AG08395 (cell line): ENCODE measurements at places on chromosomes 16 and 17.

DNA sequence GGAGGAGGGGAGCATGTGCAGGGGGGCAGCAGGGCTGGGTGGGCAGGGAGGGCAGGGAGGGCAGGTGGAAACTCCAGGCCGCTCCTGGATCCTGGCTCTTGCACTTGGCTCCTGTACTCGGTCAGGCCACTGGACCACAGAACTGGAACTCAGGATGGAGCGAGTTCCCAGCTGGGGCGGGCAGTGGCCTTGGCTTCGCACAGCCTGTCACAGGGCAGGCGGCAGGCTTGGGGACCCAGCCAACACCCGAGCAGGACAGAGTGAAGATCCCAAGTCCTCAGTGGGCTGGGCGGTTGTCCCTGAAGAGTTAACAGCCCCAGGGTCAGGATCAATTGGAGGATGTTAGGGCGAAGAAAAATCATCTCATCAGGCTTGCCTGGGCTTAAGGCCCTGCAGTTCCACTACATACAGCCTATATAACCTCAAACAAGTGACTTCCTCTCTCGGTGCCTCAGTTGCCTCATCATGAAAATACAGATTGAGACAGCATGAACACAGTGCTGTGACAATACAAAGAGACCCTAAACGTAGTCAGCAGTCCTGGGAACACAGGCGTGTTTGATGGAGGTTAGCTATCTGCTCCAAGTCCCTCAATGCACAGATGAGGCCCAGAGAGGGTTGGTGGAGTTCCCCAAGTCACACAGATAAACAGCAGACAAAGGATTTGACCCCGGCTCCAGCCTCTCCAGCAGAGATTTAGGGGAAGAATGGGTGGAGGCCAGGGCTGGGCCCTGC lies 21.9 kb downstream of the ZNF423 start:
- DNase-seq = no peak

- DNase-seq = peak; percentile 99
Measured at GRCh38 chr17:81393684-81394376, 1.4 kb upstream of the BAHCC1 start.

GRCh38 chr17:65487990-65488389 lies 73.5 kb downstream of the AXIN2 start:
- no peak for DNase-seq

GRCh38 chr17:73947966-73948355 lies 255.5 kb upstream of the RPL38 start:
- DNase-seq = no peak

- no peak for DNase-seq
Measured at GRCh38 chr16:74051-74746, 1.8 kb upstream of the RHBDF1 start.

GRCh38 chr16:65984296-65984695 lies 382.2 kb upstream of the CDH5 start:
- no peak for DNase-seq

DNA sequence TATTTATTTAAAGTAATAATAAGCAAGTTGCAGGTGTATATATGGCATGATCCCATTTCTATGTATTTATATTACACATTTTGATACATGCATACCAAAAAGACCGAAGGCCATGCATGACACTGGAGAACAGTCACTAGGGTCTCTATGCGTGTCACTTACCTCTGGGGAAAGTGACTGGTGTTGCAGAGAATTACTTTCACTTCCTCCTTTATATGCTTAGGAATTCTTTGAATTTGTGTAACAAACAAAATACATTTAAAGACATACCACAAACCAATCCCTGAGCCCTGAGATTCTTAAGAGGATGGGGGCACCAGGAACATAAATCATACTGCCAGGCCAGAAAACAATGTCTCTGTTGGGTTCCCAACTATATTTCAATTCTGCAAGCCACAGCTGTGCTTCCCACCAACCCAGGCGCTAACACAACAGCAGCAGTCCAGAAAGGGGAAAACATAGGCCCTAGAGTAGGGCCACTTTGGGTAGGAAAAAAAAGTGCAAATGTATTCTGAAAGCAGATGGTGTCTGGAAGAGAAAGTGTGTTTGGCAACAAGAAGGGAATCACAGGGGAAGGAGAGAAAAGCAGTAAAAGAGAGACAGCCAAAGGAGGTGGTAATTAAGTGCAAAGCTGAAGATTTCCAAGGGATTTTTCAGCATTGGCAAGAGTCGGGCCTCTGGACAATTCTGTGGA lies 24.5 kb upstream of the HYDIN start:
- no peak for DNase-seq
